ENCODE measurements at places on chromosomes 6 and 20.

DNA sequence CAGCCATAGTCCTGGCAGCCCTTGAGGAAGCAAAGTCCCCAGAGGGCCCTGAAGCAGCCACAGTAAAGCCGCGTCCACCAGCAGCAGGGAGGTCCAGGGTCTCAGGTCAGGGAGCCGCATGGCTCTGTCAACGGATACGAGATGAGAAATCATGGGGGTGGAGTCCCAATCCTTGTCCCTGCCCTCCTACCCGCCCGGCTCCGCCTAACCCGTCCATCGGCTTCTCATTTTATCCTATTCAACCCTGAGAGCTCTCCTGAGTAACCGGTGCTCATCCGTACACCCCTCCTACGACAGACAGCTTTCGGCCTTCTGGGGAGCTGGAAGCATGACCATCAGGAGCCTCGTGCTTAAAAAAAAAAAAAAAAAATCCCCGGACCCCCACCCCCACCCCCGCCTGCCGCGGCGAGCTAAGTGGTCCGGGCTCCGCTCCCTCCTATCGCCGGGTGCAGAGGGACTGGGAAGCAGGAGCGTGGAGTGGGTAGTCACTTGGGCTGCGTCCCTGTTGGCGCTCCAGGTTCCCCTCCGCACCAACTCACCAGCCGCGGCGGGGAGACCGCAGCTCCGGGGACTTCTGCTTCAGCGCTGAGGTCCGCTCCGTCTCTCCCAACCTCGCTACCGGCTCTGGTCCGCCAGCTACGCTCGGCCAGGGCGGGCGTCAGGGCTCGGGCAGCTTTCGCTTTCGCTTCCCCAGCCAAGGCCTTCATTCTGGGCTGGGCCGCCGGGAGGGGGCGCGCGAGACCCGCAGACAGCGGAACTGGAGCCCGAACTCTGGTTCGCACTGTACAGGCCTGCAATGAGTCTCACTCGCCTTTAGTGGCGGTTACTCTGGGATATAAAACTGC lies at the start of gene TAP2:
Gene TAP2, minus strand, starts transcription at position 626 of the 845 bp plus-strand sequence. Its CDS starts 506 bp downstream, at position 120.
- peak; percentile 97 for DNase-seq

DNA sequence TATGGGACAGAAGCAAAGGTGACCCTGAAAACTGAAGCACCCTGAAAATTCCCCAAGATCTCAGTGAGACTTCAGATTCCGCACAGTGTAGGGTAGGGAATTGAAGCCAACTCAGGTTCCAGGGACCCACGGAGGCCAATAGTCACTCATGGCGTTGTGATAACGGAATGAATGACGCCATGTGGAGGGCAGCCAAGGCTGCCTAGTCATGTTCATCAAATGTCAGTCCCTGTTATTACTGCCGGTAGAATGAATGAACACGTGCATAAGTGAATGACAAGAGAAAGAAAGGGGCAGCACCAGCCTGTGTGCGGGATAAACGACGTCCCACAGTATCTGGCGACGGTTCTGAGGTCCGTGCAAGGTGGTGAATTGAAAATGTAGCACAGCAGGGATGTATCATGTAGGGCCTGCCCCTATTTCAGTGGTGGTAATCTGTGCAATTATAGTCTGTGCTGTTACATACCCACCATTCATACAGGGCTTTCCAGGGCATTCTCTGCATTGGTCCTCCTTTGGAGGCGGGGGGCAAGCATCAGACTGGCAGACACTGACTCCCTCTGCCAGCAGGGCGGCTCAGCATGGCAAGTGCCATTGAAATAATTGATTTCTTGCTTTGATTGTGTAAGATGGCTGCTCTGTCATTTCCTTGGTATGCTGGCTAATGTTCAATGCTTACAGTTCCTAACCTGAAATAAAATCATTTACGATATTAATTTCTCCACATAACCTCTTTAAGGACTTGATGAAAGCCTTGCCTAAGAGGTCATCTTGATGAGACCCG lies 386.9 kb downstream of the CDH4 start:
- DNase-seq: no peak

DNA sequence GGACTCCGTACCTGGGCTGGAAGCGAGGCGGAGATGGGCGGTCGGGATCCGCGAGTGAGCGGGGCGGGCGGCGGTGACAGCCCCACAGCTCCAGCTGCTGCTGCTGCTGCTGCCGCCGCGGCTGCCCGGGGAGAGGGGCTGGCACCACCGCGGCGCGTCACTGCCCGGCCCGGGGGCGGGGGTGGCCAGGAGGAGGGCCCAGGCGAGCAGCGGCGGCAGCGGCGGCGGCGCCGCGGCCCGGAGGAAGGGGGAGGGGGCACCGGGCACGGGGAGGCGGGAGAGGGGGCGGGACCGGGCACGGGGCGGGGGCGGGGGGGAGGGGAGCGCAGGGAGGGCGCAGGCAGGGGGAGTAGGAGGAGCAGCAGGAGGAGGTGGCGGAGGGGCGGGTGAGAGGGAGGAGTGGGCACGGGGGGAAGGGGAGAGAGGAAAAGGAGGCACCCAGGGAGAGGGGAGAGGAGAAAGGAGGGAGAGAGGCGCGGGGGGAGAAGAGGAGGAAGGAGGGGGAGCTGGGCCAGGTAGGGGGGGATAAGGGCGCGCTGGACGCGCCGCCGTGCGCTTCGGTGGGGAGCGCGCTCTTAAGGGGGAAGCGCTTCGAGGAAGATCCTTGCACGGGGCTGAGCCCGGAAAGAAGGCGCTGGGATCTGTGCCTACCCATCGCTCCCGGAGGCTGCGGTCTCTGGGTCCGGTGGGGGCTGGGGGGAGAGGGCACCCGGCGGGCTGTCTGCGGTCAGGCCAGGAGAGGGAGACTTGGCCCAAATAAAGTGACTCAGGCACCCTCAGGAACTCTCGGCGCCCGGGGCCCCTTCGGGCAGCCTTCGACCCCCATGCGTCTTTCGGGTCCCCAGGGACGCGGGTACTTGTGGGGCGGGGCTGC lies 101.5 kb downstream of the NOL4L start:
- peak; percentile 35 for DNase-seq

- DNase-seq: no peak
These were observed 32.8 kb downstream of the FAM8A1 start for GRCh38 chr6:17632934-17633333.

DNA sequence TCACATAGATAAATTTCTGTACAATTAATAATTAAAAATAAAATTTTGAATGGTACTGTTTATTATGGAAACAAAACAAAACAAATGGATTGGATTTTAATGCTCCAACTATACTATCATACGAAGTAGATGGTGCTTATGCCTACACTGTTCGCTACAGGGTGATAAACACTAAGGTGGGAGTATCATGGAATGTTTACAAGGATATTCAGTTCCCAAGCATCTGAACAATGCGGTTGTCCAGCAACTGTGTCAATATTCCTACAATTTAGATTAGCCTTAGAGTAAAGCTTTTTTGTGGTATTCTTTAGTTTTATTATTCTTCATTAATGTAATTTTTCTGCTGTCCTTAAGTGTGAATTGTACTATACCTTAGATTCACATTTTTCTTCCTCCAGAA lies 105.1 kb downstream of the MMS22L start:
- DNase-seq: no peak

GRCh38 chr6:126127659-126128058 lies 141.3 kb downstream of the TRMT11 start:
- DNase-seq: no peak

All from stimulated activated CD8-positive, alpha-beta memory T cell treated with anti-CD3 and anti-CD28 coated beads, Interleukin-2, amount 100 ng/mL, for 1 hour (primary cell).